ENCODE measurements at places on chromosomes 3 and 15.

DNA sequence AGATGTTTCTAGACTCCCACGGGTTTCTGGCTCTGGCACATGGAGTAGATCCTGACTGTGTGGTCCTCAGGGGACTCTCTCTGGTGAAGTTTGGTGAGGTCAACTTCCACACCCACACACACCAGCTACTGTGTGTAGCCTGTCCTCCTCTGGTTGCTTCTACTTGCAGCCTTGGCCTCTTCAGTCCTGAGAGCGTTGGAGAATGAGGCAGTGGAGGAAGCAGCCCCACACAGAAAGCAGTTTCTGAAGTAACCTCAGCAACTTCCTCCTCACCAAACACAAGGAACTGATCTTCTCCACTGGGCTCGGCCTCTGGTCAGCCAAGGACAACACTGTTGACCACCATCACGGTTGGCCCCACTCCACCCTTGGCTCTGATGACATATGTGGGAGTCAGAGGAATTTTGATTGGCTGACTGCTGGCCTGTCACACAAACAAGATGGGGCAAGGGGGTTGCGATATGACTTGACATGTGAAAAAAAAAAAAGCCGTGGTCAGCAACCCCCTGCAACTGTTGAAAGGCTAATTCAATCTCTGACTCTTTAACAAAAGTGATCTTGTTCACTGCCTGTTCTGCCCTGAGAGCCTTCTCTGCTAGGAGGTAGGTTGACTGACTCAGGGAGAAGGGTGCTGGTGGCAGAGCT is 19.6 kb downstream of the CD86 start:
- no peak for DNase-seq

DNA sequence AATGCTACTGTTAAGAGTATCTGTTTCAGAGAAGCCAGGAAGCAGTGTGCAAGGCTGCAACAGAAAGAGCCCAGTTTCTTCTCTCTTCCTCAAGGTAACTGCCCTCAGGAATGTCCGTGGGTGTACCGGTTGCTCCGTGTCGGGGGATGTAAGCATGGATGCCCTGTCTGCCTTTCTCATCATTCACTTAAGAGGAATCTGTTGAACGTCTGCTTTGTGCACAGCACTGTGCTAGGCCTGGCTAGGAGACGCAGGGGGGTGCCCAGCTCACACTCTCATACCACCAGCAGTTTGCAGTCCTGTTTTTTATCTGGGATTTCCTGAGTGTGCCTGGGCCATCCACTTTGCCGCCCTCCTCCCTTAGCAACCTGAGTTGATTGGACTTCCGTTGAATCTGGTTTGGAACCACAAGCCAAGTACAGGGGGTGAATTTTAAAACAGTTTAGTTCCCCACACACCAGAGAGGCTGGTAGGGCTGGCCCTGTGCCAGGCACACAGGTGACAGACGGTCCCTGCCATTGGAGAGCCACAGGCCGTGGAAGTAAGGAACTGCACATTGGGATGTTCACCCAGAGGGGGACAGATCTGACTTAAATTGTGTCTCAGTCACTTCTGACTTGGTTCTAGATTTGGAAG is 11.2 kb downstream of the BOC start:
- no peak for DNase-seq

GRCh38 chr3:140914384-140914945 is 27.2 kb upstream of the SLC25A36 start:
- no peak for DNase-seq

DNA sequence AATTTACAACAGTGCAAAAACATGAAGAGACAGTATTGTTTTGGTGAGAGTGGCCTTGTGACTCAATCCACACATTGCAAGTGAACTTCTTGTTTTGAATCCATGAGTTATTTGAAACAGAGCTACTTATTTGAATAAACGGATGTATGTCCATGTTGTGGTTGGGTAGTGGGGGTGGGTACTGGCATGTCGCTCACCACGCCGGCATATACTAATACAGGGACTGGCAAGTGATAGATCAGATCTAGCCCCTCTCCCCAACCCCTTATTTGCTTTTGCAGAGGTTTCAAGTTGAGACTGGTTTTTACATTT is 83.8 kb downstream of the EDEM1 start:
- no peak for DNase-seq

DNA sequence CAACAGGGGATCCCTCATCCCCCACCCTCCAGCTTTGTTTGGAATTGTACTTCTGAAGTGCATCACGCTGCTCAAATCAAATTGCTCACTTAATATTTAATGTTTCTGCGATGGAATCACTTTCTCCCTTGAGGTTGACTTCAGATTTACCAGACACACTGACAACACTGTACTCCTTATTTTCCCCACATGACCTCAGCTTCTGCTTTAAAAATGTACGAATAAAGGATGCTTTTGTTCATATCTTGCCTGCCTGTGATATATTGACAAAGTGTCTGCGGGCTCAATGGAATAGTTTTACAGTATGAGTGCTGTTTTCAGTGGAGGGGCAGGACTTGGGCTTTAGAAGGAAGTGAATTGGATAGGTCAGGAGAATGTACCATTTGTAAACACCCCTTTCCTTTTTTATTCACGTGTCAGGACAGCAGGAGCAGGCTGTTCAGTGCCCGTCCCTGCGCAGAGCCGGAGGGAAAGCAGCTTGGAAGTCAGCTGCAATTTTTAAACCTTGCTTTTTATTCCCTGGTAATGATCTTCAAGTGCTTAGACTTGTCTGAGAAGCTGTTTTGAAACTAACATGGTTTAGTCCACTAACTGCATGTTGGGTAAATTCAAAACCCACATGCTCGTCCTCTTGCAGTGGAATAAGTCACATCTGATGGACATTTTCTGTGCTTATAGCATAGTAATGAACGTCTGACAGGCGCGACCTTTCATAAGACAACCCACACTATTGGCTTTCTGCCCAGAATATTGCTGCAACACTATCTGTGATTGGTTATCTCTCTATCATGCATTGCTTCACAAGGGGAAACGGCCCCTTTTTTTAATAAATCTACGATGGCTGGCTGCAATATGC is 29.9 kb downstream of the MBNL1 start:
- DNase-seq = peak; percentile 36

GRCh38 chr15:68844856-68845550 is 24.3 kb upstream of the ANP32A start:
- no peak for DNase-seq

DNA sequence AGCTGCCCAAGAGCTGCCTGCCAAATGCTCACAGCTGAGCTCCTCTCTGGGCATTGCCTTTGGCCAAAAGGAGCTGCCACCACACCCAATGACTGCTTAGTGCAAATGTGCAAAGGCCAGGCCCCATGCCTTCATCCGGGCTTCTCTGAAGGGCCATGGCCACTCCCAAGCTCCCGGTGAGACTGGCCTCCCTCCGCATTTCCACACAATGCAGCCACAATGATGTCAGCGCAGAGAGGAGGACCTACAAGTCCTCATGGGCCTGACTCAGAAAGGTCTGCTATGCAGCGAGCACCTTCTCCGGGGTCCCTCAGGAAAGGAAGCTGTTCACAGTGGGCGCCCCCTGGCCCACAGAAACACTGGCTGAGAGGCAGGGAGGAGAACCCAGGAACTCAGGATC is 12.7 kb downstream of the OXTR start:
- no peak for DNase-seq

GRCh38 chr3:1442271-1442670 is 349.4 kb downstream of the CNTN6 start:
- DNase-seq = no peak

Measured in AG08396 (cell line).